Stimulated activated CD8-positive, alpha-beta memory T cell treated with anti-CD3 and anti-CD28 coated beads, Interleukin-12 subunit alpha, Interleukin-12 subunit beta, amount 100 ng/mL, for 4 hours (primary cell): ENCODE measurements at places on chromosomes 11 and 22.

- no peak for DNase-seq
These were observed 74.9 kb downstream of the PACSIN2 start for GRCh38 chr22:42939941-42940653.

DNA sequence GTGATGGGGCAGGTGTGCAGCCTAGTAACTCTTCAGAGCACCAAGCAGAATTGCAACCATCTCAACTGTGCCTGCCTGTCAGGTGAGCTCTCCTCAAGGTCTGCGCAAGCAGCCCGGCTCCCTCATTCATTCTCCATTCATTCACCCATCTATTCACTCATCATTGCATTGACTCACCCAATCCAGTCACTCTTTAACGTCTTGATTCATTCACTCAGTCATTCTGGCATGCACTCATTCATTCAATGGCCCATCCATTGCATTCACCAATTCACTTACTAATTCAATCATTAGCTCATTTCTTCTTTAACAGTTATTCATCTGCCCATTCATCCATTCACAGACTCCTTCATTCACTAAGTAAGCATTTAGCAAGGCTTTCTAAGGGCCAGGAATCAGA, 111.8 kb downstream of the PDE2A start:
- no peak for DNase-seq

DNA sequence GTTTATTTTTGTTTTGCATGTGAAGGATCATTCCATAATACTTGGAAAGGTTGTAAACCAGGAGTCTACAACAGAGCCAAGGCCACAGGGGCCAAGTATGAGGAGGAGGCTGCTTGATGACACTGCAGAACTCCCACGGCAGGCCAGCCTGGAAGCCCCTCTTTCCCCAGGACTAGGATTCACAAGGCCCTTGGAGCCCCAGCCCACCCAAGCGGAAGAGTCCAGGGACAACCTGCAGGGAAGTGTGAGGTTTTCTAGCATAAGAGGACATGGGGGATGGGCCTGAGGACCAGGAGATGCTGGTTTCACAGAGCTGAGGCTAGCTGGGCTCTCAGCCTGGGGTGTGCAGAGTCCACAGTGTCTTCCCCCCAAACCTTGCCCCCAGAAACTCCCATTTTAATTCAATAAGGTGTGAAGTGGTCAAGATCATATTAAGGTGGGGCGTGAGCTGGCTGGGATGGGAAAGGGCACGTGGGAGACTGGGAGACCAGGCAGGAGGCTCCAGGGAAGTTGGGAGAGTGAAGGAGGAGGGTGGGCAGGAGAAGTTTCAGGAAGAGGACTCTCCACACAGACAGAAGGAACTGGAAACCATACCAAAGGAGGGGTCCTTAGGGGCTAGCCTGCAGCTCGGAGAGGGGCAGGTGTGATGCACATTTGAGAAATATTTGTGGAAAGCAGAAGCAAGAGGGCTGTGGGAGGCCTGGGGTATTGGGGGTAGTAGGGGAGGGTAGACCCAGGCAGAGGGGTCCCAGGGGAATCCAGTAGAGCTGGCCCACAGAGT, 12.4 kb downstream of the GNAZ start:
- no peak for DNase-seq

- no peak for DNase-seq
These were observed 25.4 kb downstream of the RTL6 start for GRCh38 chr22:44472598-44472997.

GRCh38 chr22:32063701-32064100, 20.6 kb downstream of the SLC5A1 start:
- no peak for DNase-seq

DNA sequence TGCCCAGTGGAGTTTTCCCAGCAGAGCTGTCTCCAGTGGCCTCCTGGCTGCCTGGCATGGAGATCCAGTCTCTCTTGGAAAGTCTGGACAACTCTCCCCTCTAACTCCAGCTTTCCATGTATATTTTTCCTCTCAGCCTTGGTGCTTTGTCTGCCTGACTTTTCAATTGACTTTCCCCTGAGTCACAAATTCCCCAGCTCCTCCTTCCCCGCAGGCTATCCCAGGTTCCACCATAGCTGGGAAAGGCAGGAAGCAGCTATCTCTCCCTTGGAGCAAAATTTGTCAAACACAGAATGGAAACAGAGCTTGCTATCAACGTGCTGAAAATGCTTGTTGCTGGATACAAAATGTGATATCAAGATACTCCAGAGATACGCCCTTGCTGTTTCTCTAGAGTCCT, 384.8 kb downstream of the TMEM135 start:
- no peak for DNase-seq

GRCh38 chr11:43746670-43747069, 66.1 kb downstream of the HSD17B12 start:
- DNase-seq: no peak

GRCh38 chr22:28883917-28884746, 760 bp downstream of the ZNRF3 start:
- peak; percentile 17 for DNase-seq

DNA sequence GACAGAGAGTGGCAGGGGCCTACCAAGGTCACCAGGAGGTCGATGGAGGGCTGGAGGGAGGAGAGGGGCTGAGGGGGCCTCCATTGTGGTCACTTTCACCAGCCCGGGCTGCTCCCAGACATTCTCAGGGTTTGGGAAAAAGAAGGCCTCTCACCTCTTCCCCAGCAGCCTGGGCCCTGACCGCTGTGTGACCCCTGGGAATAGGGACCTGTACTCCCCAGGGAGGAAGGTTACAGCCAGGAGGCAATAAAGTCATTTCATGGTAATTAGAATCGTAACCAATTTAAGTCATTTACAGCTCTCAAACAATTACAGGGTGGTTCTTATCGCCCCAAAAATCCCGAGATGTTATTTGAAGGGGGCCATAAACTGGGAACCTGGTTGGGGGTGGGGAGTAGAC, 37.8 kb downstream of the ISX start:
- DNase-seq: no peak

- no peak for DNase-seq
These were observed 796 bp downstream of the TIMP3 start for GRCh38 chr22:32802237-32802765.

- no peak for DNase-seq
These were observed 87.0 kb downstream of the GRK3 start for GRCh38 chr22:25651332-25652085.

GRCh38 chr11:90700789-90701439, 478.1 kb upstream of the CHORDC1 start:
- DNase-seq: no peak

DNA sequence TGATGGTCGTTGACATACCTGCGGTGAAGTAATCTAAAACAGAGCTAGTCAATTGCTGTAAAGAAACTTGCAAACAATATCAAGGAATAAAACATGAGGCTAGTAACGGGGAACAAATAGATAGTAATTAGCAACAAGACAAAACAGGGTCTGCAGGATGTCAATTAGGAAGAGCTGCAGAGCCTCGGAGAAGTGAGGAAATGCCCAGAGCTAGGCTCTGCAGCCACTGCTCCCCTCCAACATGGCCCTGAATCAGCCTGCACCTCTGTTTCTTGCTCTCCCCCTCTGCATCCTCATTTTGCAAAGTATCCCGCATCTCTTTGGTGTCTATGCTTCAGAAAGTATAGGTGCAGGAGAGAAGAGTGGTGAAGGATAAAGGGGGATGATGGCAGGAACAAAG, 507.4 kb upstream of the FAT3 start:
- no peak for DNase-seq

DNA sequence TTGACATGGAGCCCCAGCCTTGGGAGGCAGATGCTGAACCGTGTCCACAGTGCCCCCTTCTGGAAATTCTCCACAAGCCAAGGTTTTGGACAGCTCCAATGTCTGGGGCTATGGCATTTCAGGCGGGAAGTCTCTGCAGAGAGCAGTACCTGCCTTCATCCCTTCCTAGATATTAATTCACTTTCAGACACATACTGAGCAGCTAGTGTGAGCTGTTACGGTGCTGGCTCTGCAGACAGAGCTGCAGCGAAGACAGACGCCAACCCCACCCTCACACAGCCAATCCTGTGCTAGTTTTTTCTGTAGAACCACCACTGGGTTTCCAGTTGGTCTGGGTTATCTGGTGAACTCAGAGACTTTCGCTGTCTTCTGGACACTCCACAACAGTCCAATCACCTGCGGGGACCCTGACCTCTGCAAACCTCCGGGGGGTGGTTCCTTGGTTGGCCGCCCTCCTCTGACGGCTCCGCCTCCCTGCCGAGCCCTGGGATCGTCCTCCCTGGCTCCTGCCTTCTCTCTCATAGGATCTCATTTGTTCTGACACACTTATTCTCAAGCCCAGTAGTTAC, 9.1 kb downstream of the LMF2 start:
- DNase-seq: peak; percentile 29

GRCh38 chr11:73358071-73358470, 18.1 kb upstream of the RELT start:
- no peak for DNase-seq

DNA sequence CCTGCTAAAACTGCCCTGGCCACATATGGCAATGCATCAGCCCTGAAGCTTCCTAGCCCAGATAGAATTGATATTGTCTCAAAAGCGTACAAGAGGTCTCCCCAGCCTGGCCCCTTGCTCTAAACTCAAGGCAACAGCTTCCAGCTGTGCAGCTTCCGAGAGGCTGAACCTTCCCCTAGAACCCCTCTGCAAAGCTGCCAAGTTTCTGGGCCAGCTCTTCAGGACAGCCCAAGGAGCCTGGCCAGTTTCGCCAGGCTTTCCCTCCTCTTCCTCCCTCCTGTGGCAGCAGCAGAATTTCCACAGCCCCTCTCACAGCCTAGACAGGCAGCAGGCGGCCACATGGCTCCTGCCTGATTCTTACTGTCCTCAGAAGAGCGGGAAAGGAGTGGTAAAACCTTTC, 34.5 kb downstream of the NUMA1 start:
- DNase-seq: no peak

- no peak for DNase-seq
These were observed 12.1 kb downstream of the CCDC87 start for GRCh38 chr11:66580803-66581202.

GRCh38 chr11:9834291-9834690, 170.4 kb downstream of the SWAP70 start:
- DNase-seq: no peak

DNA sequence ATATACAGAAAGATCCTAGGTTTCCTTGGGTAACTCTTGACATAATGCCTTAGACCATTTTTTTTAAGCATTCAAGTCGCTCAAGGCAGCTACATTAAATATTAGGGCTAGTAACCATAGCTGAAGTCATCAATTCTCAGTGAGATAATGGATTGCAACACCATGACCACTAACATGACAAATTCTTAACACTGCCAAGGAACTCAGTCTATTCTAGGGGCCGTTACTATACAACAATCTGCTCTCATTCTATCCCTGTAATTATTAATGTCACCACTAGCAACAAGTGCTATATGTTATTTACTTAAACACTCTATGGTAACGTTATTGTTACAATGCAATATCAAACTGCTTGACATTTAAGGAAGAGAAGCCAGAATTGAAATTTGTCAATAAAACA, 3.2 kb upstream of the STK33 start:
- no peak for DNase-seq

- DNase-seq: no peak
These were observed 3.5 kb downstream of the OR51B5 start for GRCh38 chr11:5339771-5340322.

- no peak for DNase-seq
These were observed 6.7 kb downstream of the LZTR1 start for GRCh38 chr22:20988573-20989322.

DNA sequence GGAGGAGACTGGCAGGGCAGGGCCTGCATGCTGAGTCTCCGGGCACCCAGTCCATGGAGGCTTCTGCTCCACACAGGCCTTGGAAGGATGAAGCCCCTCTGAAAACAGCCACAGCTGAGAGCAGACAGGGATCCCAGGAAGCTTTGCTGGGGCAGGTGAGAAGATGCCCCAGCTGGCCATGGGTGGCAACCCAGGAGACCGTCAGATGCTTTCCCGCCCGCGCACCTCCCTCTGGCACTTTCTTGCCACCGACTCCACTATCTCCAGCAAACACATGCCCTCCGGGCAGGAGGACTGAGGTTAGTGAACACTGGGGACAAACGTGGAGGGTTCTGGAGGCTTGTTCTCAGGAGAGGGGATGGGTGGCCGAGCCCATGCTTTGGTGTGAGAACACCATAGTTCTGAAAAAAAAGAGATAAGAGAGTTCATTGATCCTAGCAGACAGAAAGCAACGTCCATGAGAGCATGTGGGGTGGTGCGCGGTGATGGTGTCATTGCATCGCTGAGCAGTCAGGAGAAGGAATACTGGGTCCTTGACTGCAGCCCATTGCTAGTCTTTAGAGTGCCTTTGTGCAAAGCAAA, 2.3 kb downstream of the C1QTNF6 start:
- no peak for DNase-seq

DNA sequence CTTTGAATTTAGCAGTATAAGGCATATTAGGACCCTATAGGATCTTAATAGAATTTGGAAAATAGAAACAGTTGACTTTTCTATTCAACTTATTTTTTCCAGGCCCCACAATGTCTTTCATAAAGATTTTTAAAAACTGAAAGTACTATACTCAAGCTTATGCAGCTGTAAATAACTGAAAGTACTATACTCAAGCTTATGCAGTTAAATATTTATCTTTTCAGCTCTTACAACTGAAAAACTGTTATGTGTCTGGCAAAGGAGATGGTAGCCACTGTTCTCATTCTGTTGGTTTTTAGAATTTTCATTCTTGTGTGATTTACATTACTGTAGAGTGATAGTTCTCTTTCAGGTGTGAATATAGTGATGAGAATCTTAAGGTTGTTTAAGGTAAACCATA, 16.5 kb downstream of the HIPK3 start:
- DNase-seq: no peak

GRCh38 chr11:12420706-12421105, 43.3 kb downstream of the PARVA start:
- no peak for DNase-seq

DNA sequence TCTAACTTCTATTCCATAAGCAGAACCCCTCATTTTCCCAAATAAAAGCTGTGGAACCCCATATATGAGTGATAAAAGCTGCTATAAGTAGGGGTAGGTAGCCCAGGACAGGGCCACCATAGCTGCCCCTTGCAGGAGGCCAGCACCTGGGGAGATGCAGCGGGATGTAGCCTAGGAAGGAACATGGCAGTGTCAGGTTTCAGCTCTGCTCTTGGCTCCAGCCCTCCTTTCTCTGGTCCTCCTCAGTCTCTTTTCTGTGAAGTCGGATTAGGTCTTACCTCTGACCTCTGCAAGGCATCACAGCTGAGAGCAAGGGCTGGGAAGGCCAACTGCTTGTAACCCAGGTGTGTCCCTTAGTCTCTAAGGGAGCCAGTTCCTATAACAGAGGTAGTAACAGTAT, 135.6 kb downstream of the NAV2 start:
- no peak for DNase-seq

DNA sequence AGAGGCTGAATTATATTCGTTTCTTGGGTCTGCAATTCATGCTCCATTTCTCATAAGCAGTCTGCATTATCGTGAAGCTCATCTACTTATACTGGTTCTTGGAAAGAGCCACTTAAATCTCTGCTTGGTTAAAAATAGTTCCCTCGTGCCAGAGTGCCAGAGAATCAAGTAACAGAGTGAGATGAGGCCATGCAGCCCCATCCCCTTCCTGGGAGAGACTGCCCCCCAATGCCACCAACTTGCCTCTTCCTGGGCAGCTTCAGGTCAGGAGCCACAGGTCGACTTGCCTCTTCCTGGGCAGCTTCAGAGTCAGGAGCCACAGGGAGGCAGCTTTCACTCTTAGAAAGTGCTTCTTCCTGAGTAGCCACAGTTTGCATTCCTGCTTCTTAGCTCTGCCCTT, 223.9 kb upstream of the ZBED5 start:
- no peak for DNase-seq
